ENCODE measurements at places on chromosomes 11 and 22.
A peak's percentile ranks its signal among the peaks of the same experiment; 100 is the strongest.

DNA sequence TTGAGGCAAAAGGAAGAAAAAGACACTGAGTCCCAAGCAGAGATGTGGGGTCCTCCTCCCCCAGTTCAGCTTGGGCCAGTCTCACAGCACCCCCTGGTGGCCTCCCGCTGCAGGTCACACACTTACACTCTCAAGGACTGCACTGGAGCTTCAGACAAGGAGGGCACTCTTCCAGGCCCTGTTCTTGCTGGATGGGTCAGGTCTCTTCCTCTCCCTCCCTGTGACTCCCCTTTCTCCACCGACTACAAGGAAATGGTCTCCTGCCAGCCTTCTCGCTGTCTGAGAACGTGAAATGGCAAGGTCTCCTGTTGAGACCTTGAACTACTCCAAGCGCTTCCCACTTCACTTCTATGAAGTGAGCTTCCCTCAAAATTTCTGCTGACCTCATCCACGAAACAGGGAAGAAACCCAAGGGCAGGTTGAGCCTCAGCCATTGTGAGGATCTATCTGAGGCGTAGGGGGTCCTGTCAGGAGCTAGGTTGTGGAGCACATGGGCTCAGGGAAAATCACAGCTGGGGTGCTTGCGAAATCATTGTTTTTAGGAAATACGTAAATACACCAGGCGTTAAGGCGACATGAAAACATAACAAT, 11.2 kb upstream of the IGLL1 start:
- DNase-seq: peak; percentile 74

GRCh38 chr11:117713538-117713991, 83.5 kb downstream of the DSCAML1 start:
- no peak for DNase-seq

- DNase-seq: no peak
These were observed 125.5 kb upstream of the NECTIN1 start for GRCh38 chr11:119854521-119854920.

GRCh38 chr11:2369896-2370295, 7.2 kb upstream of the CD81 start:
- no peak for DNase-seq

DNA sequence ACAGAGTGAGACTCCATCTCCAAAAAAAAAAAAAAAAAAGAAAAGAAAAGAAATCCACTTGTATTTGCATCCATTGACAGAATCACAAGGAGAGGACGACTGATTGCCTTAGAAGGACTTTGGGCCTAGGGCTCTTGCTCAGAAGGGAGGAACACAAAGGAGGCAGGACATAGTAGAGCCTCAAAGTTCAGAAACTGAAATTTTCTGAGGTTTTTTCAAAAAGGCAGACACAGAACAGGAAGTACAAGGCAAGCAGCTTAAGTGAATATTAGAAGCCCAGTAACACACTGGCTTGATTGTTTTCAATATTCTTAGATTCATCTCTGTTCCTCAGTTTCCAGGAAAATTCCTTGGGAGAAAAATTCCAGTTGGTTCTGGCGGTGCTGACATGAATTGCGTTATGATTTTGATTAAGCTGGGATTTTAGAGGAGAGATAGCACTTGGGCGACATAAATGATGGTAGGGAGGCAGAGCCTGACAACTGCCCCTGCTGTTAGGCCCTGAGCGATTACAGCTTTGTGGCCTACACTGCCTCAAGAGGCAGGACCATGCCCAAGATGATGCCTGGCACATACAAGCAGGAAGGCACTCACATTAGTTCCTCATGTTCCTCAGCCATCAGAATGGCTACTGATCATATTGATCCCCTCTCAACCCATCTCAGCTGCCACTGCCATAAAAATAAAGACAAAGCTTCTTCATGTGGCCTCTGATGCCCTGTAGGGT, 15.3 kb downstream of the CLPB start:
- DNase-seq: no peak

- no peak for DNase-seq
These were observed 2.4 kb upstream of the SGSM3 start for GRCh38 chr22:40368016-40368415.

GRCh38 chr11:74147199-74147929, 23.4 kb downstream of the C2CD3 start:
- DNase-seq: no peak

DNA sequence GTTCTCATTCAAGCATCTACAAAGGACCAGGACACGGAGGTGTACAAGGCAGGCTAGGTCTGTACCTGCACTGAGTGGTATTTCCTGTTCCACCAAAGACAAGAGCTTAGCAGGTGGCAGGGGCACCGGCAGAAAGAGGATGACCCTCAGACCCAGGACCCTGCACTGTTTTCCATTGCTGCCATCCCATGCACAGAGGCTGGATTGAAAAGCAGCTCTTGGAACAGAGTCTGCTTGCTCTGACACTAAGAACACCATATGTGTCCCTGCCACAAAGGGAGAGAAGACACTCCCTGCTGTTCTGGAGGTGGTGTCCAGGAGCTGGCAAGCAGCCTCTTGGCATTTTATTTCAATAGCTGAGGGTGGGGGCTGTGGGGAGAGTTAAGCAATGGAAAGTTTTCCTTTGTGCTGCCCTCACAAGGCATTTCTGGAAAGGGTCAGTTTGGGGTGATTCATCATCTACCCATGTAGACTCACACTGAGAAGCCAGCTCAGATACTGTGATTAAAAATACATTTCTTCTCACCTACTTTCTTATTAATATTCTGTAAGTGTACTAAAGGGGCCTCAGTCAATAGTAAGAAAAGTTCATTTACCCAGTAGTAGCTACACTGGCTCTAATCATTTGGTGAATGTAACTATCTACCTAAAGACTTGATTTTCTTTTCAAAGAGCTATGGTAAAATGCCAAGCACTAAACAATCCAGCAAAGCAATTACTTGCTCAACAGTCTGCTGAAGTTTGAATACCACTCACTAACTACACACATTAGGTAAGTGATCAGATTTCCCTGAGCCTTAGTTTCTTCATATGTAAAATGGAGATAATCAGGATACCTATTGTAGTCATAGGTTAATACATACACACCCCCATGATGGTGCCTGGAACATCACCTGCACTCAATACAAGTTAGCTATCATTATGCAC, 55.2 kb downstream of the SLC1A2 start:
- DNase-seq: no peak

GRCh38 chr22:27388090-27388600, 413.4 kb downstream of the MN1 start:
- DNase-seq: no peak

DNA sequence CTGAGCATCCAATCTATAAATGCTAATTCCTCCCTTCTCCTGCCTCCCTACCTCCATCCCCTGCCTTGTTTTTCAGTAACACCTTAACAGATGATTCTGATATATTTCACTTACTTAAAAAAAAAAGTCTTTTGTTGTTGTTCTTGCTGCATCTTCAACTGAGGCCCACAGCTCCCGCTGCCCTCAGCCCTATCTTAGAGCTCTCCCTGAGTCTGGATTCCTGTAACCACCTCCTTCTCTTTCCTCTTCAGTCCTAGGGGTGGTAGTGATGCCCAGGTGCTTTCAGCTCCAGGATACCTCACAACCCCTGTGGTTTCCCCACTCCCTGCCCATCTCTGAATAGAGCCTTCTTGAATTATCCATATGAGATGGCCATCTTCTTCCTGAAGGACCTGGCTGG, 3.7 kb upstream of the KCNE3 start:
- no peak for DNase-seq

- DNase-seq: no peak
These were observed 1015.8 kb downstream of the BRD1 start for GRCh38 chr22:48811885-48812284.

DNA sequence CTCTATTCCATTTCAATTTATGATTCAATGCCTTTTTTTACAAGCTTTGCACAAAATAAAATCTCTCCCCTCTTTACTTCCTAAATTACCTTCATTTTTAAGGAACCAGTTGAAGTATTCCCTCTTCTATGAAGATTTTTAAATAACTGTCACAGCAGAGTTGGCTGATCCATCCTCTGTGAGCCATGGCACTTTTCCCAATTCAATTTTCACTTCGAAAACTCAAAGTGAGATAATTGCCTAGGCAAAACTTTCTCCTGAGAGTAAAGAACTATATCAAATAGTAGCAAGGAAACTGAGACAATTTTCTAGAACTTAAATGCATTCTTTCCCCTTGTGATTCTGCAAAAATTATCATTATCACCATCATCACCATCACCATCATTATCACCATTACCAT, 259.9 kb upstream of the ARHGAP20 start:
- DNase-seq: no peak

DNA sequence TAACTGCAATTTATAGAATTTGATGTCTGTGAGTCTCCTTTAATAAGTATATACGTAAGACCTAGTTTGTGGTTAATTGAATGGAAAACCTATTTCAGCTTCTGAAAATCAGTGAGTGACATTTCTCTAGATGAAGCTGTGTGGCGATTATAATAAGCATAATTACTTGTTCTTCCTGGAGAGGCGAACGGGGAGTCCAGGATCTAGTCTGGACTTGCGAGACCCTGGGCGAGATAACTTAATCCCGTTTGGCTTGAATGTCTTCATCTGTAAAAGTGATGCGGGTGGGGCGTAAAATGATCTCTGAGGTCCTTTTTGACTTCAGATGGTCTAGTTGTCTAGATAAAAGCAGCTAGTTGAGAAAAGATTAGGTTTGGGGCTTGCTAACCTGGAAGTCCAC, 1.1 kb downstream of the PRRG4 start:
- DNase-seq: no peak

DNA sequence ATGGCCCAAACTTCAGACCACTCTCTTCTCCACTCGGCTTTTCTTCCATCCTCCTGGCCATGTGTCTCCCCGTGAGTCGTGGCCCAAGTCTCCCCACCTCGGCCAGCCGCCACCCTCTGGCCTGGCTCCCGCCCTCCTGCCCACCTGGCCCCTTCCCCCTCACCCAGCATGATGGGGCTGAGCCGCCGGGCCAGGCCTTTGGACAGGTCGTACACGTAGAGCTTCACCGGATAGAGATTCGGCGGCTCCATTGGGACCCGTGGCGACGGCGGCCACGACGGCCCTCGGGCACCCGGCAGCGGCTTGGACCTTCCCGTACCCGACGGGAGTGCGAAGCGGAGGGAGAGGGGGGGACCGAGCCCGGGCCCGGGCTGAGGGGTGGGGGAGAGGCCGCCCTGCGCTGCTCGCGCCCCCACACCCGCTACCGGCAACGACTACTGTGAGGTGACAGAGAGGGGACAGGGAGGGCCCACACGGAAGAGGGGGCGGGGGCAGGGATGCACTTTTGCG, at the start of gene DESI1:
TSS of gene DESI1 (minus strand) at position 455 of the 510 bp plus-strand sequence. CDS start at position 251, 204 bp downstream.
- DNase-seq: no peak

DNA sequence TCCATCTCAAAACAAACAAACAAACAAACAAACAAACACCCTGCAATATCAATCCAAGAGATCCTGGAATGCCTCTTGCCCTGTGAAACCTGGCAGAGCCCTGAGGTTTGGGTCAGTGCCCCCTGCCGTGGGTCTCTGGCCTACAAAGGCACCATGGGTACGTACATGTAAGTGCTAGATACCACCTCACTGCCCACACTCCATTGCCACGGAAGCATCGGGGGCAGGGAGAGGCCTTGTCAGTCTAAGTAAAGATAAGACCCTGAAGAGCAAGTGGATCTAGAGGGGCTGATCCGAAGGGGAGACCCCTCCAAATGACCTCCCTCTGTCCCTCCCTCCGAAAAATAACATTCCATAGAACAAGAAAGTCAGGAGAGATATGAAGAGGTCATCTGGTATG, 2.0 kb upstream of the MIEF1 start:
- DNase-seq: no peak

GRCh38 chr22:20243537-20244249, 24.4 kb downstream of the RTN4R start:
- peak; percentile 86 for DNase-seq

DNA sequence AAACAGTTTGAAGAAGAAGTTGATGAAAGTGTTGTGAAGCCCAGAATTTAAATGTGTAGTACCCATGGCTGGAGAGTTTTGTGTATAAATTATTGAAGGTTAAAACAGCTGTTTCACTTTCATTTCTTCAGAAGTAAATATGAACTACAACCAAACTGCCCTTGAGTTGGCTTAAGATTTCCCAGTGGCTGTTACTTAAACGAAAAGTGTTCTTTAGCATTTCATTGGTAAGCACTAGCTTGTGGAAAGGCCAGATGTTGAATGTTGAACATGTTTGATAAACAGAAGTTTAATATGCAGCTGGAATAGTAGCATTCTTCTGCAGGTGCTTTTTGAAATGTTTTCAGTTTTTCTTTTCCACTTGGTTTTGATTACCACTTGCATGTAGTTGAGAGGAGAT, 83.2 kb upstream of the TNRC6B start:
- DNase-seq: no peak

- no peak for DNase-seq
These were observed 146.8 kb downstream of the DBX1 start for GRCh38 chr11:20013346-20014066.

GRCh38 chr11:24357620-24358410, 139.0 kb upstream of the LUZP2 start:
- DNase-seq: no peak

DNA sequence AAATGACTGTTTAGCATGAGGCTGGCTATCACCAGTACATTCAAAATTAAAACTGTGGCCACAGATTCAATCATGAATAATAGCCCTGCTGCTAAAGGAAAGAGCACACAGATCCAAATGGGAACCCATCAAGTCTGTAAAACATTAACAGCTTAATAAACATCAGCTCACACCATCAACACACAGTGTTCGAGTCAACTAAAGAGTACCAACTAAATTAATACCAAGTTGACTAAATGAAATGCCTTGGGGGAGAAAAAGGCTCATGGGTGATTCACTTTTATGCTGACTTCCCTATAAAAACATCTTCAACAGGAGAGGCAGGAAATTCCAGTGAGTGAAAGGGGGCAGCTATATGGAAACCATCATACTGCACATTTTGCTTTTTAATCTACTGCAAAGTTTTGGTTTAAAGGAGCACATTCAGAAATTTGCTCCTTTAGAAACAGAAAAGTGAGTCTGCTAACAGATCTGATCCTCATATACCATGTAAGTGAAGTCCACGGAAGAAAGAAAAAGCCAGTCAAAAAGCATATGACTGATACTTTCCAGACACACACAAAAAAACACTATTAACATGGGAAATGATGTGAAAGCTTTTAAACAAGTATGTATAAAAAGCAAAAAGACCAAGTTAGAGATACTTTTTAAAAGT, 16.3 kb downstream of the LGR4 start:
- no peak for DNase-seq

DNA sequence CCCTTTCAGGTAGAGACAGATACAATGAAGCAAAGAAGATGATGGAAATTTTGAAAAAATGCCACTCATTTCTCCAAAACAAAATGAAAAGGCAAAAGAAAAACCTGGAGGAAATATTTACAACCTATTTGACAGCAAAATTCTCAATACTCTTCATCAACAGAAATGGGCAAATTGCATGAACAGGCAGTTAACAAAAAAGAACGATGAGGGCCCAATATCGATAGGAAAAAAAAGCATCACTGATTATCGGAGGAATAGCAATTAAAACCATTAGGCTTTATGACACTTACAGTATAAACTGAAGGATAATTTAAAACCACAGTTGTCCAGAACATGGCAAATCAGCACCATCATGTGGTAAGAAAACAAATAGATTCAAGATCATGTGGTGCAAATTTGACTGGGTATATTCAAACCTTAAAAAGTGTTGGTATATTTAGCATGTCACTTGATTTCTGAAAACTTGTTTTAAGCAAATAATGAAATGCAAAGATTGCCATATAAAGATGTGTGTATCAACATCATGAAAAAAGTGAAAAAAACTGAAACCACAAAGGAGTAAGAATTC, 222.9 kb downstream of the BRD1 start:
- no peak for DNase-seq

GRCh38 chr11:45646275-45646927, 19.0 kb downstream of the CHST1 start:
- no peak for DNase-seq

GRCh38 chr11:132587716-132588115, 944.6 kb downstream of the OPCML start:
- no peak for DNase-seq

- no peak for DNase-seq
These were observed 4.0 kb upstream of the PPARA start for GRCh38 chr22:46146329-46146728.
